Activated naive CD8-positive, alpha-beta T cell treated with anti-CD3 and anti-CD28 coated beads for 36 hours (primary cell): ENCODE measurements at places on chromosomes 4 and X. TPM values are rescaled to one million over a fixed set of nuclear protein-coding genes. Genes with fewer than 3 reads are reported as not detected.

GRCh38 chrX:141142946-141143345 is 34.0 kb downstream of the LDOC1 start:
- DNase-seq: no peak
- no peak overlapping the region for H3K4me3 ChIP-seq
- H3K4me1 ChIP-seq: no peaks in the 10 kb centered on the region
- H3K27ac ChIP-seq: no peak overlapping the region

The ACSL1 gene
- total RNA-seq: 15.0 TPM

- no peak overlapping the region for H3K27ac ChIP-seq
- no peaks in the 10 kb centered on the region for H3K36me3 ChIP-seq
- H3K4me1 ChIP-seq: no peaks in the 10 kb centered on the region
- no peak overlapping the region for H3K4me3 ChIP-seq
These were observed 254.2 kb downstream of the KCTD8 start for GRCh38 chr4:44194365-44194764.

DNA sequence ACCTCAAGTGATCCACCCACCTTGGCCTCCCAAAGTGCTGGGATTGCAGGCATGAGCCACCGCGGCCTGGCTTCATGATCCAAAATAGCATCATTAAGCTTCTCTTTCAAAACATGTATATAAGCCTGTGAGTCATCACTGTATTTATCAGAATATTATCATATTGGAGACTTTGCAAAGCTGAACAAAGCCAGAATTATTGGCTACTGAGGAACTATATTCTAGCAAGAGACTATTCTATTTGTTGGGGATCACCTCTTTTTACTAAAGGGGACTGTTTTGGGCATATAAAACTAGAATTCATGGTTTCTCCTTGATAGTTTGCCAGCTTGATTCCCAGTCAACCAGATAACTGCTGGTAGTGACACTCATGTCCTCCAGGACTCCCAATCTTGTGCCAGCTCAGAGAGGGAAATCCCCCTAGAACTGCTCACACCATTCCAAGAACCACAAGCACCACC is 40.1 kb downstream of the TET2 start:
- H3K27ac ChIP-seq: no peak overlapping the region
- no peaks in the 10 kb centered on the region for H3K27me3 ChIP-seq
- peaks cover 44% of the 10 kb centered on the region for H3K36me3 ChIP-seq
- H3K4me3 ChIP-seq: no peak overlapping the region
- H3K4me1 ChIP-seq: peaks cover 60% of the 10 kb centered on the region
- DNase-seq: no peak

DNA sequence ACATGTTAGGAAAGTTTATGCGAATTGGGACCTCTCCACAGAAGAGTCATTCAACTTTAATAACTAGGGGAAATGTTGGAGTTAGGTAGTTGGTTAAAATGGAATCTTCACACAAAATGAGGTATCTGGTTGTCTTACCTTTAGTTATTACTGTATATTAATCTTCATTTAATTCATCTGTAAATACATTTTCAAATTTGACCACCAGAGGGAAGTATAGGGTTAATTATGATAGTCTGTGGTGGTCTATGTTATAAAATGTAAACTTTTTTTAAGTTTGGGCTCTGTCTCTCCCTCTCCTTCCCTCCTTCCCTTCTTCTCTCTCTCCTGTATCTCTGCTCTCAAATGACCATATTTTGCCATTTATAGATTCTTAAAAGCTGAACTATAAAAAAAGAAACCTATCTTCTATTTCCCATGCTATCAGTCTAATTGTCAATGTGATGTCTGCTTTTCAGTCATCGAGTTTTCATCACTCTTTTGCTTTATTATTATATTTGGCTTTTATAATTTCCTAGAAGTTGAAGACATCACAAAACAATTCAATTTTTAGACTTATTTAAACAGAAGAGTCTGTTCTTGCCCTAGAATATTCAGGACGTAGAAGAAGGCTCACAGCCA is 49.8 kb downstream of the TMEM144 start:
- no peaks in the 10 kb centered on the region for H3K4me1 ChIP-seq
- H3K27me3 ChIP-seq: no peaks in the 10 kb centered on the region
- DNase-seq: no peak
- H3K27ac ChIP-seq: no peak overlapping the region

DNA sequence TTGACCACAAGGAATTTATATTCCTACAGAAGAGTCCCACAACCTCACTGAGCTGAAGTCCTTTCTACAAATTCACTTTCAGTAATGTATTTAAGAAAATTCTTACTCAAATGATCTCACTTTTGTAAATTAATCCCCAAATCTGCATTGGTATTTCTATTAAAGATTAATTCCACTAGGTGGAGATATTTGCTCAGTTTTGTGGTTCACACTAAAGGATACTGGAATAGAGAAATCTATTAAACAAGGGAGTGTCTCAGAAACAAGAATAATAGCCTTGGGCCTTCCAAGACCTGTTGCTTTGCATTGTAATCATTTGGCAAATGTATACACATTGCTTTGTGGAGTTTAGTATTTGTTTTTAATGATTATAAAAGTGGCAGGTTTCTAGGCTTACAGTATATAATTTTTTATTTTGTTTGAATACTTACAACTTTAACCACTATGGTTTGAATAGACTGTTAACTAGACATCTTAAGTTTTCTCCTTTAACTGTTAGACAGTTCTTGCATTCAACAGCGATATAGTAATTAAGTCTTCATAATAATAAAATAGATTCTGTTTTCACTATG is 25.9 kb downstream of the CFAP299 start:
- no peaks in the 10 kb centered on the region for H3K36me3 ChIP-seq
- H3K4me3 ChIP-seq: no peak overlapping the region
- H3K4me1 ChIP-seq: peaks cover 12% of the 10 kb centered on the region
- no peak overlapping the region for H3K27ac ChIP-seq
- peaks cover 27% of the 10 kb centered on the region for H3K27me3 ChIP-seq

DNA sequence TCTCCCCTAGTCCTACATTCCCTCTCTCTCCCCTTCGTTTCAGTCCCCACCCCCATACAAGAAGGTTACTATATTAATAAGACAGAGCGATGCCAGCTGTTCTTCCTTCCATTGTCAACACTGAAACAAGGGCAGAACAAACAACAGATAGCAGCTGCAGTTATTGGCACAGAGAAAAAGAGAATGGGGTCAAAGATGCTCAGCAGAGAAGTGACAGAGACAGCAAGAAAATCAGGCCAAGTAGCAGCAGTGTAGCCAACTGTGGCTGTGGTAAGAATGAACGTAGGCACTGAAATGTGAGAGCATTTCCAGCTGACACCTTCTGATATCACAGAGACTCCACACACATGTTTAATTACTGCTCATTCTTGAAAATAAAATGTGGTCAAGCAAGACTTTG is 641.8 kb downstream of the FSTL5 start:
- H3K27ac ChIP-seq: no peak overlapping the region
- H3K27me3 ChIP-seq: no peaks in the 10 kb centered on the region
- H3K4me1 ChIP-seq: no peaks in the 10 kb centered on the region
- no peaks in the 10 kb centered on the region for H3K36me3 ChIP-seq
- no peak for DNase-seq
- H3K4me3 ChIP-seq: no peak overlapping the region

The SPANXA2 gene
- not detected for total RNA-seq

The GPR119 gene
- not detected for total RNA-seq

DNA sequence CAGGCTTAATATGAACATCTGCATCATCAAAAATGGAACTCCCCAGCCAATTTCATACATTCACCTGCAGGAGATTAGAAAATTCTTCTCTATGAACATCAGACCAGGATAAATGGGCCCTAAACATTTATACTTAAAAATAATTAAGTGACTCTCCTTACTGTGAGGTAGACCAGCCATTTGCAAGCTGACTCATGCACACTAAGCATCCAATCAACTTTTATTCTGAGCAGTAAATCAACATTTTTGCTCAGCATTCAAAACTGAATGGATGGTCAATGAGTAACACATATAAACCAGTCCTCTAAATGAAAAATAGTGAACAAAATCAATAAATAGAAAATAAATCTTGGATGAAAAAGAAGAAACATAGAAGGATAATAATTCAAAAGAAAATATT is 19.9 kb upstream of the PCDH10 start:
- H3K36me3 ChIP-seq: no peaks in the 10 kb centered on the region
- DNase-seq: no peak
- no peak overlapping the region for H3K27ac ChIP-seq

DNA sequence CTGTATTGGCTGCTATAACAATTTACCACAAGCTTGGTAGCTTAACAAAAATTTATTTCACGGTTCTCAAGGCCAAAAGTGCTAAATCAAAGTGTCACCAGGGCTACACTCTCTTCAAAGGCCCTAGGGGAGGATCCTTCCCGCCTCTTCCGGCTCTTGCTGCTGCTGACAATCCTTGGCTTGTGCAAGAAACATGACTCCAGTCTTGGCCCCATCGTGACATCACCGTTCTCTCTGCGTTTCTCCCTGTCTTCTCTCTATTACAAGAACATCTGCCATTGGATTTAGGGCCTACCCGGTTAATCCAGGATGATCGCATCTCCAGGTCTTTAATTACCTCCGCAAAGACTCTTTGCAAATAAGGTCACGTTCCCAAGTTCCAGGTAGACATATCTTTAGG is 10.4 kb upstream of the CLCN4 start:
- no peaks in the 10 kb centered on the region for H3K27me3 ChIP-seq
- H3K27ac ChIP-seq: no peak overlapping the region
- DNase-seq: no peak
- no peak overlapping the region for H3K4me3 ChIP-seq

GRCh38 chr4:1793496-1793840 is 375 bp downstream of the FGFR3 start:
- no peak overlapping the region for H3K4me3 ChIP-seq
- DNase-seq: peak; percentile 36
- no peaks in the 10 kb centered on the region for H3K4me1 ChIP-seq
- no peak overlapping the region for H3K27ac ChIP-seq
- H3K36me3 ChIP-seq: no peaks in the 10 kb centered on the region

- H3K4me1 ChIP-seq: peaks cover 4% of the 10 kb centered on the region
- H3K27ac ChIP-seq: no peak overlapping the region
These were observed 36.5 kb downstream of the TBL1X start for GRCh38 chrX:9501362-9501761.

GRCh38 chr4:147194114-147194513 is 248.4 kb upstream of the TTC29 start:
- peaks cover 4% of the 10 kb centered on the region for H3K27me3 ChIP-seq
- H3K4me1 ChIP-seq: no peaks in the 10 kb centered on the region
- no peak overlapping the region for H3K27ac ChIP-seq
- DNase-seq: no peak
- no peak overlapping the region for H3K4me3 ChIP-seq

The TRIML2 gene
- total RNA-seq: not detected

DNA sequence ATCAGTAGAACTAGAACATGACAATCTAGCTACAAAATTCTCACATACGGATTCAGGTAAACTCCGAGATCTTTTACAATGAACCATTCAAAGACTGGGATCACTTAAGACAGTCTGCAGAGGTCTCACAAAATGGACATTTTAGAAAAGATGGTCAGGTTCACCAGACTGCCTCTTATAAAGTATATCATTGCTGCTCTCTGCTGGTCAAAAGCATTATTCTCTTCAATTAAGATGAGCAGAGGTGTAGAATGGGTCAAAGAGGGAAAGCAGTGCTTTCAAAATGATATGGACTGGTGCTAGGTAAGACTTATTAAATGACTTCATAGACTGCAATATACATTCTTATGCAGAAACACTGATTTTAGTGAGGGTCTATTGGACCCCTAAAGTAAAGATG is 434.7 kb downstream of the PACRGL start:
- H3K4me1 ChIP-seq: no peaks in the 10 kb centered on the region
- DNase-seq: no peak
- no peak overlapping the region for H3K4me3 ChIP-seq
- no peaks in the 10 kb centered on the region for H3K36me3 ChIP-seq
- H3K27ac ChIP-seq: no peak overlapping the region

DNA sequence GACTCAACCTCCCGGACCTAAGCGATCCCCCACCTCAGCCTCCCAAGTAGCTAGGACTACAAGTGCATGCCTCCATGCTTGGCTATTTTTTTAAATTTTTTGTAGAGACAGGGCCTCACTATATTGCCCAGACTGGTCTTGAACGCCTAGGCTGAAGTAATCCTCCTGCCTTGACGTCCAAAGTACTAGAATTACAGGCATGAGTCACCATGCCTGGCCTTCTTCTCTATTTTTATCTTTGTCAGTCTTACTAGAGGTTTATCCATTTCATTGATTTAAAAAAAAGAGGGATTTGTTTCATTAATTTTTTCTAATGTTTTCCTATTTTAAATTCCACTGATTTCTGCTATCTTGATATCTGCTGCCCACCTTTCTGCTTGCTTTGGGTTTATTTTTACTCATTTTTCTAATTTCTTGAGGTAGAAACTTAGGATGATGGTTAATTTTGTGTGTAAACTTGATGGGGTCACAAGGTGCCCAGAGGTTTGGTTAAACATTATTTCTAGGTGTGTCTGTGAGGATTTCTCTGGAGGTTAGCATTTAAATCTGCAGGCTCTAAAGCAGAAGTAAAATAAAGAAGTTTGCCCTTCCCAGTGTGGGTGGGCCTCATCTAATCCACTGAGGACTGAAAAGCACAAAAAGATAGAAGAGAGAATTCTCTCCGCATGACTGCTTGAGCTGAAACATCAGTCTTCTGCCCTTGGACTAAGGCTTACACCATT is 116.2 kb upstream of the DCLK2 start:
- H3K27ac ChIP-seq: no peak overlapping the region
- H3K4me1 ChIP-seq: no peaks in the 10 kb centered on the region
- no peak for DNase-seq
- H3K4me3 ChIP-seq: no peak overlapping the region
- H3K36me3 ChIP-seq: no peaks in the 10 kb centered on the region

The PAGE2B gene
- 0.52 TPM for total RNA-seq
